ENCODE measurements at places on chromosomes 2 and 18.

GRCh38 chr2:189248141-189248540 is 68.6 kb upstream of the COL5A2 start:
- DNase-seq, result no peak

GRCh38 chr2:46211461-46211860 is 85.7 kb upstream of the EPAS1 start:
- DNase-seq, result no peak

- DNase-seq, result no peak
Measured at GRCh38 chr2:105809097-105809473, 64.4 kb downstream of the NCK2 start.

DNA sequence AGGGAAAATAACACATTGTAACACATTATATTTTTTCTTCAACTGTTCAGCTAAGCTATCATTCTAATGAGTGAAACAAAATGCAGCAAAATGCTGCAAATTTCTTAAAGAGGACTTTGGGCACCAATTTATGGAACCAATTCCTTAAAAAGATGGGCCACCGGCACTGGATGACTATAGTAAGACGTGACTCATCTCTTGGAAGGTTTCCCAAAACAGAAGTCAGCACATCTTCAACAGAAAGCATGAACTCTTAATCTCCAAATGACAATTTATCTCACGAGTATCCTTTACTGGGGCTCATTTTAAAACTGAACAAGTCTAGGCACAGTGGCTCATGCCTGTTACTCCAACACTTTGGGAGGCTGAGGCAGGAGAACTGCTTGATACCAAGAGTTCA is 213.4 kb downstream of the CDH20 start:
- no peak for DNase-seq

DNA sequence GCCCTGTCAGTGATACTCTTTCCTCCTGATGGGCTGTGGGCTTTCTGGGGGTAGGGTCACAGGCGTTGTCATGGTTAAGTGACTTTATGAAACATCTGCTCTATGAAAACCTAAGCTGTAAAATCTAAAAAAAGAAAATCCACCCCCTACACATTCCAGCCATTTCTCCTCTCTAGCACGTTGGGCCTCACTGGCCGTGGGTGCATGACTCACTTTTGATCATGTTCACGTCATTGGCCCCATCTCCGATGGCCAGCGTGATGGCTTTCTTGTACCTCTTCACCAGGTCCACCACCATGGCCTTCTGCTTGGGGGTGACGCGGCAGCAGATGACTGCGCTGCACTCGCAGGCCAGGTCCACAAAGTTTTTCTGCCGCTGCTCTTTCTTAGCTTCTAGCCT is 39.3 kb upstream of the NARS1 start:
- no peak for DNase-seq

- no peak for DNase-seq
Measured at GRCh38 chr18:69658685-69659084, 258.0 kb downstream of the DOK6 start.

- no peak for DNase-seq
Measured at GRCh38 chr18:45487581-45487980, 127.7 kb upstream of the SLC14A2 start.

Data from NCI-H69 (cell line).